ENCODE measurements at places on chromosomes 3 and 15.

- peak; percentile 97 for DNase-seq
These were observed 50.0 kb downstream of the DNAJB8 start for GRCh38 chr3:128416578-128417211.

DNA sequence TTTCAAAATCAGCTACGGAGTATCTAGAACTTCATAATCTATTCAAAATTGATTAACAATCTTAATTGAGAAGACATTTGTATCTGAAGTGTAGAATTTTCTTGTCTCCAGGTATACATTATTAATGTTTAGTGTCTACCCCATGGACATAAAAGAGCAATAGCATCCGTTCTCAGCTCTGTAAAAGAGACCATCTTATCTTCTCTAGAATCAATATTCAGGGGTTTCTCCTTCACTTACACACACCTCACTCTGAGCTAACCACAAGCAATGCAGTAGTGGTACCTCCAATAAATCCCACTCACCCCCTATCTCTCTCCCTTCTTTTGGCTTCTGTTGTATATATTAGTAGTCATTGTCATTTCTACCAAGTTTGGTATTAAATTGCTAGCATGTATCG, 16.2 kb downstream of the MBNL1 start:
- no peak for DNase-seq

GRCh38 chr3:121794264-121794983, 40.4 kb downstream of the IQCB1 start:
- DNase-seq: no peak

DNA sequence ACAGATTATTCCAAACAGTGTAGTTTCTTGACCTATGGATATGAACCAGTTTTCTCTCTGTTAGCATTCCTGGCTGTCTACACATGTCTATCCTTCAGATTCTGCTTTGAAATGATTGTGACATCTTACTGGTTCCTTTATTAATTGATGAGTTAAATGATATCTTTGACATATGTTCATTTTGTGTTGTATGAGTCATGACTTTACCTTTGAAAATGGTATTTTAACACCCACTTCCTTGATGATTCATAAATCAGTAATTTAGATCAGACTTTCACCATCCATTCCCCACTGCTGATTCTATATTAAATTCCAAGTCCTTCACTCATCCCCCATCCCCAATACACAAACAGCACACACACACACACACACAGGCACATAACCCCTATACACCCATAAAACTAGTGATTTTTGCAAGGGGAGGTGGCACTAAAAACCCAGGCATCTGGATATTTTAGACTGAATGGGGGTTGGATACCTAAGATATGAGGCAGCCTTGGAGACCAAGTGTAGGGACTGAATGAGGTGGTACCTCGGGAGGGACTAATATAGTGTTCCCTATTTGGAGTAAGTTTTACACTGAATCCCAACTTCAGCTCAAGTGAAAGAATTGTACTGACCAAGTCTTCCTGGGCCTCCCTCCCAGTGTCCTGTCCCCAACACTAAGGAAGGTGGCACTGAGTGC, 9.7 kb downstream of the CCK start:
- peak; percentile 68 for DNase-seq

- peak; percentile 5 for DNase-seq
These were observed 55.4 kb downstream of the PSMD6 start for GRCh38 chr3:63967675-63968611.
